ENCODE measurements at places on chromosomes 1 and 21.

GRCh38 chr1:35945327-35945726 is 14.4 kb downstream of the AGO3 start:
- DNase-seq = no peak
- no peaks in the 10 kb centered on the region for H3K36me3 ChIP-seq
- H3K4me1 ChIP-seq = no peaks in the 10 kb centered on the region
- H3K27me3 ChIP-seq = no peaks in the 10 kb centered on the region
- no peak overlapping the region for H3K4me3 ChIP-seq

- no peak for DNase-seq
- H3K4me3 ChIP-seq = no peak overlapping the region
- no peak overlapping the region for H3K27ac ChIP-seq
Observed at GRCh38 chr1:47843059-47843458, 154.1 kb downstream of the TRABD2B start.

- H3K4me3 ChIP-seq = no peak overlapping the region
- no peak for DNase-seq
Observed at GRCh38 chr1:233744779-233745513, 131.0 kb downstream of the KCNK1 start.

DNA sequence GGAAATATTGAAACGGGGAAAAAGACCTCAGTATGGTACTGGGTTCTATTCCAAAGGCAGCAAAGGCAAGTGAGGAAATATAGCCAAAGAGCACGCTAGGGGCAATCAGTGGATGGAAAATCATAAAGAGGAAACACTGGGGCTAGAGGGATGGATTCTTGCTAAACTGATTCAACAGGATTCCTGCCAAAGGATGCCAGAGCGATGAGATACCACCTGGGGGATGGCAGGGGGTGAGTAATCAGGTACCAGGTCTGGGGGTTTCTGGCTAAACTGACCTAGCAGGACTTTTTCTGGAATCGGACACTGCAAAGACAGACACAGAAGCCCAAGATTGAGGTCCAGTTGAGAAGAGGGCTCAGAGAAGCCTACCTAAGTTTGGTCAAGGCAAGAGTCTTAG is 6.7 kb downstream of the CHI3L2 start:
- no peaks in the 10 kb centered on the region for H3K36me3 ChIP-seq
- H3K4me3 ChIP-seq = no peak overlapping the region
- H3K27me3 ChIP-seq = no peaks in the 10 kb centered on the region
- DNase-seq = peak; percentile 83
- H3K27ac ChIP-seq = peak overlapping the region; percentile 55

GRCh38 chr1:197178998-197179397 is 32.5 kb upstream of the ASPM start:
- H3K27me3 ChIP-seq = no peaks in the 10 kb centered on the region
- no peak overlapping the region for H3K4me3 ChIP-seq
- peak overlapping the region; percentile 81 for H3K27ac ChIP-seq
- DNase-seq = no peak
- peaks cover 56% of the 10 kb centered on the region for H3K36me3 ChIP-seq
- peaks cover 38% of the 10 kb centered on the region for H3K4me1 ChIP-seq

DNA sequence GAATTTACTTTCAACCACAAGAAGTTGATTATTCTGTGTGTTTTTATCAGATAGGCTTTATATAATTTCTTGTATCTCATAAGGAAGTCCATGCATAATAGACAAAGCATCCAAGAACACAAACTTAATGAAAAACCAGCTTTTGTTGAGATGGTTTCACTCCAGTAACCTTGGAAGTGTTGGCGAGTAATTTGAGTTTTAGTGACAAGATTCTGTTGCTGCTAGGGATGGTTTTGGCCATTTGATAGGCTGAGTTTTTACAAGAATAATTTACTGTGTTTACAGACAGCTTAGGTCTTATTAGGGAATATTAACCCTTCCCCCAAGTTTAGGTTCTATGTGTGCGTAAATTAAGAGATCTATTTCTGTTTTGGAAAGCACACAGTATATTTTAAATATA is 513.6 kb downstream of the USP25 start:
- H3K4me3 ChIP-seq = no peak overlapping the region
- no peaks in the 10 kb centered on the region for H3K4me1 ChIP-seq
- no peaks in the 10 kb centered on the region for H3K36me3 ChIP-seq
- H3K27me3 ChIP-seq = no peaks in the 10 kb centered on the region
- DNase-seq = no peak
